ENCODE measurements at places on chromosomes 4 and X.
A peak's percentile ranks its signal among the peaks of the same experiment; 100 is the strongest.

DNA sequence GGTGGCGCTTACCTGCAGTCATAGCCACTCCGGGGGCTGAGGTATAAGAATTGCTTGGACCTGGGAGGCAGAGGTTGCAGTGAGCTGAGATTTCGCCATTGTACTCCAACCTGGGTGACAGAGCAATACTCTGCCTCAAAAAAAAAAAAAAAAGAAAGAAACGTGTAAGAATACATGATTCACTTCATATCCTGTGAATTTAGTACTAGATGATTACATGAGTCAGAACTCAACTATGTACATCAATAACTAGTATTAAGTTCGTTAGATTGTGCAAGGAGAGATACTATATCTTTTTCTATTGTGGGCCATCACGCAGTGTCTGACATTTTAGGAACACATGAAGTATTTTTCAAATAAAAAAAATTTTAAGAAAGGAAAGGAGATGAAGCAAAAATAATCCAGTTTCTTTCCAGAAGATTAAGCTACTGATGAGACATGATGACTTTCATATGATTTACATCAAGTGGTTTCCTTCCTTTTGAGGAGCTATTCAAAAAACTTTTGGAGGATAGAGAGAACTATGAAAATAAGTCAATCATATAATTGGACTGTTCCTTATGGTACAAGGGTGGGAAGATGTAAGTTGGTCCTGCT, 64.7 kb upstream of the EXOC1L start:
- ATAC-seq, result peak; percentile 61

DNA sequence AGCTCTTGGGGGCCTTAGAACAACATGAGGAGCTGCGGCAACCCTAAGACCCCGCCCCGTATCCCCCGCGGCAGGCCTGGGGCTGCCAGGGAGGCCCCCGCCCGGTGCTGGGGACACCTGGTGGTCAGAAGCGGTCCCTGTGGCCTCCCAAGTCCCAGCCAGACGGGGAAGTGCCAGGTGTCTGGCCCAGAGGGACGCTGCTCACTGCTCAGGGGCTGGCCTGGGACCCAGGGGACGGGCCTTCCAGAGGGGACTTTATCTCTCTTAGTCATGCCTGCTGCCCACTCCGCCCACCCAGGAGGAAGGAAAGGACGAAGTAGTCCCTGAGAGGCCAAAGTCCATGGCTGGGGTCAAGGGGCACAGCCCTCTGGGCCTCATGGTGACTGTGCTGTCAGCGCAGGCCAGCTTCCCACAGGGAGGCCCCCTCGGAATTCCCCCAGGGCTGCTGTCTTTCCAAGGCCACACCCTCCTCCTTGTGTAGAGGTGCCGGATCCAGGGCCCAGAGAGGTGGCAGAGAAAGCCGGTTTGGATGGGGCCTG, 31.0 kb upstream of the HTRA3 start:
- peak; percentile 1 for ATAC-seq

DNA sequence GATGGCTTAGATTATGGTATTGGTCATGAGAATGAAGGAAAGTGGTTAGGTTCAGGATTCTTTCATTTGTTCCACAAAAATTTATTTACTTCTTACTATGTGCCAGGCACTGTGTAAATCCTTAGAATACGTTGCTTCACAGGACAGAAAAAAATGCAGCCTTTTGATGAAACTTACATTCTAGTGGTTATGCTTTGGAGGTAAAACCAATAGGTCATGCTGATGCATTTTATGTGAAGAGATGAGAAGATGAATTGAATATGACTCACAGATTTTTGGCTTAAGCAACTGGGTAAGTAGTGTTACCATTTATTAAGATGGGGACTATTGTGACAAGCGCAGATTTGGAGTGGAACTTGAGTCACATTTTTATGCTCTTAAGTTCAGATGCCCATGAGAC, 165.3 kb downstream of the GLRA2 start:
- no peak for ATAC-seq

- ATAC-seq, result no peak
These were observed 28.4 kb downstream of the STBD1 start for GRCh38 chr4:76334885-76335284.

- no peak for ATAC-seq
These were observed 31.5 kb downstream of the F8 start for GRCh38 chrX:154991039-154991438.

DNA sequence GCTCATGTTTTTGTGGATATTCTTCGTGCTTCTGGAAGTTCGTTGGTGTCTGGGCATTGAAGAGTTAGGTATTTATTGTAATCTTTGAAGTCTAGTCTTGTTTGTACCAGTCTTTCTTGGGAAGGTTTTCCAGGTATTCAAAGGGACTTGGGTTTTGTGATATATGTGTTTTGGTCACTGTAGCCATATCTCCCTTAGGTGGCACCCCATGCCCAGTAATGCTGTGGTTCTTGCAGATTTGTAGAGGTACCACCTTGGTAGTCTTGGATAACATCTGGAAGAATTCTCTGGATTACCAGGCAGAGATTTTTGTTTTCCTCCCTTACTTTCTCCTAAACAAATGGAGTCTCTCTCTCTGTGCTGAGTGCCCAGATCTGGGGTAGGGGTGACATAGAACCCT, 184.1 kb downstream of the TEX13C start:
- no peak for ATAC-seq

DNA sequence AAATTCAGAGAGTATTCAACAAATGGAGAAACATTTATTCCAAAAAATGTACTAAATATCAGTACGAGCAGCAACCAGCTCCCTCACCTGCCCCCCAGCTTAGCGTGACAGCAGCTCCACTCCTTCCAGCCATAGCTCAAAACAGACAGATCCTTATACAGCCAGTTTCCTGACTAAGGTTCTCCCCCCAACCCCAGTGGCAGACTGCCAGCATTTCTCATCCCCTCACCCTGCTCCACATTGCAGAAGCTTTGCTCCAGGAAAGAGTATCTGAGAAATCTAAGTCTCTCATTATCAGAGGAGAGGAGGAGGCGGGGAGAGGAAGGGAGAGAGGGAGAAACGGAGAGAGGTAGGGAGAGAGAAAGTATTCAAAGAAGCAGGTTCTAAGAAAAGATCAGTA, 53.3 kb upstream of the PASD1 start:
- no peak for ATAC-seq

GRCh38 chrX:131861088-131861787, 161.9 kb upstream of the STK26 start:
- ATAC-seq, result no peak

- no peak for ATAC-seq
These were observed 4.2 kb downstream of the STAG2 start for GRCh38 chrX:123965712-123966111.

GRCh38 chr4:150082241-150082640, 4.0 kb downstream of the DCLK2 start:
- no peak for ATAC-seq

- ATAC-seq, result no peak
These were observed 595 bp downstream of the ENOX2 start for GRCh38 chrX:130902446-130902782.

DNA sequence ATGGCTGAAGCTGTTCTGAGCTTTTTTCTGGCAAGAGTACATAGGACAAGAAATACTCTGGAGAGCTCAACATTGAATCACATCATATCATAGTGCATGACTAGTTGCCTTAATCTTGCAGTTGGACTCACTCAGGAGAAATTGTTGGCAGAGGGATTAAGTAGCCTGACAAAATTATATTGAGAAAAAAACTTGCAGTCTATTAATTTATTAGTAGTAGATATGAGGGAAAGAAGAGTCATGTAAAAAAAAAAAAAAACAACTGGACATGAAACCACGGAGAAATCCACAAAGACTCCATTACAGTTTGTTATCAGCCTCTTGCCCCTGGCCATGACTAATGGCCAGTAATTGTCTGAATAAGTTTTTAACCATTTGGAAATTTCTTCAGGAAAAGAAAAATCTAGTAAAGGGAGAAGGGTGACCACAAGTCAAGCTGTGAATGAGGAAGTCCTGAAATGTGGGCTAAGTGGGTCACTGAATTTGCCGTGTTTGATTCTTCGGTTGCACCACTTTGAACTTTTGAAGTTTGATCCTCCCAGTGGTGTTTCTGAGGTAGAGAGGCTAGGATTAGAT, 45.6 kb downstream of the FHL1 start:
- ATAC-seq, result no peak

DNA sequence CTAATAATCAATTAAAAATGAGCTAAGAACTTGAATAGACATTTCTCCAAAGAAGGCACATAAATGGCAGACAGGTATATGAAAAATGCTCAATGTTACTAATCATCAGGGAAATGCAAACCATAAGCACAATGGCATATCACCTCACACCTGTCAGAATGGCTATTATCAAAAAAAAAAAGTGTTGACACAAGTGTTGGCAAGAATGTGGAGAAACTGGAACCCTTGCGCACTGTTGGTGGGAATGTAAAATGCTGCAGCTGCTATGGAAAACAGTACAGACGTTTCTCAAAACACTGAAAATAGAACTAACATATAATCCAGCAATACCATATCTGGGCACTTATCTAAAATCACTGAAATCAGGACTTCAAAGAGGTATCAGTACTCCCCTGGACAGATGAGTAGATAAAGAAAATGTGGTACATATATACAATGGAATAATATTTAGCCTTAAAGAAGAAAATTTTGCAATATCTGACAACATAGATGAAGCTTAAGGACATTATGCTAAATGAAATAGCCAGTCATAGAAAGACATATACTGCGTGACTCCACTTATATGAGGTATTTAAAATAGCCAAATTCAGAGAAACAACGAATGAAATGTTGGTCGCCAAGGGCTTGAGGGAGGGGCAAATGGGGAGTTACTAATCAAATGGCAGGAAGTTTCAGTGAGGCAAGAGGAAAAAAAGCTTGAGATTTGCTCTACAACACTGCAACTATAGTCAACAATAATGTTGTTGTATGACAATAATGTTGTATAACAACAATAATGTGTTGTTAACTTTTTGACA, 175.5 kb downstream of the WDFY3 start:
- ATAC-seq, result no peak

DNA sequence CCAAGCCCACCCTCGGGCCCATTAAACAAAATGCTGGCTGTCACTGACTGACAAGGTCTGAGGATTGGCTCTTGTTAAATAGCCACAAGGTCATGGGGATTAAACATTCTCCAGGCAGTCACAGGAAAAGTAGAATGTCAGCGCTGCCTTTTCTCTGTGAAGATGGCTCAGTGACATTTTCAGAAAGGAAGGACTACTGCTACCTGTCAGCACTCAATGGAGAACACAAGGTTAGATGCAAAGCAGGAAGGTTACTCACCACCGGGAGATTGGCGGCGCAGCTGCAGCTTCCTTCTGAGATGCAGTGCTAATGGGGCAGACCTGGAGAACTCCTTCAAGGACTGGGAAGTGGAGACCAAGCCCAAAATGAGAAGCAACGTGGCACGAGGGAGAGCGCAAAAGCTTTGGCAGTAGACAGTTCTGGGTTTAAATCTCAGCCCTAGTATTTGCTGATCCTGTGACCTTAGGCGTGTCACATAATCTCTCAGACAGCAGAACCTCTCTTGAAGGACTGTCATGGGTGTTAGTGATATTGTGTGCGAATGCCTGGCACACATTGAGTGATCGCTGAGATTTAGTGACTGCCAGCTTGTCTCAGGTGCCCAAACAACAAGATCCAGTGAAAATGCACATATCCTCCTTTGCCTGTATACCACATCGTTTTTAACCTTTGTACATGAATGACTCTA, 213.1 kb upstream of the BOD1L1 start:
- ATAC-seq, result no peak

GRCh38 chr4:42296196-42296595, 101.1 kb upstream of the SHISA3 start:
- ATAC-seq, result no peak

- no peak for ATAC-seq
These were observed 23.5 kb downstream of the KCNE5 start for GRCh38 chrX:109601486-109601885.

GRCh38 chrX:106959901-106960300, 39.7 kb downstream of the CLDN2 start:
- no peak for ATAC-seq

DNA sequence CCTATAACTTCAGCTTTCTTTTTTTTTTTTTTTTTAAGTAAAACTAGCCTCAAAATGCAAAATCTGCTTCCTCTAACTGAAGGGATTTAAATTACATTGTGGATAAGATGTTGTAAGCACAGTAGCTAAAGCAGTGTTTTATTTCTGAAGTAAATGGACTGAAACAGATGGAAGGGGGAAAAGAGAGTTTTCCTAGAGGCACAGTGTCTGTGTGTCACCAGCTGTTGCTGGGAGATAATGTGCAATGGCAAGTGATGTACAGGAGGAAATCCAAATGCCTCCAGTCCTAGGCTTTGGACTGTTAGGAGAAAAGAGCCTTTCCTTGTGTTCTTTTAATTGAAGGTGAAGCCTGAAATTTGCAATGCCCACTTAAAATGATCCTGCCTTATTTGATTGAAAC, 672.1 kb downstream of the GRXCR1 start:
- ATAC-seq, result no peak

DNA sequence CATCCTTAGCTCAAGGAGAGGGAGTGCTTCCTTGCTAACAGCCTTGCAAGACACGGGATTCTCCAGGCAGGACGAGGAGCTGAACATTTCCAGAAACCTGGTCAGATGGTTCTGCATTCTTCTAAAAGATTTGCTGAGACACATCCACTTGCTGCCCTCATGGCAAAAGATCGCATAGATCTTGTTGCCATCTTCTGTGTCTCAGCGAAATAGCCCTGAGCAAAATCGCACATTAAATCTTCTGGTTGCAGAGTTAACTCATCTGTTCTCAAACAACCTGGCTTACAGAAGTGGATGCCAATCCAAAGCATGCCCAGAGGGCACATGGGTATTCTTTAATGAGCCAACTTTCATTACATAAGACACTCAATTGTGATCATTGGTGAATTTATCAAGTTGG, 167.5 kb downstream of the PRKX start:
- no peak for ATAC-seq

DNA sequence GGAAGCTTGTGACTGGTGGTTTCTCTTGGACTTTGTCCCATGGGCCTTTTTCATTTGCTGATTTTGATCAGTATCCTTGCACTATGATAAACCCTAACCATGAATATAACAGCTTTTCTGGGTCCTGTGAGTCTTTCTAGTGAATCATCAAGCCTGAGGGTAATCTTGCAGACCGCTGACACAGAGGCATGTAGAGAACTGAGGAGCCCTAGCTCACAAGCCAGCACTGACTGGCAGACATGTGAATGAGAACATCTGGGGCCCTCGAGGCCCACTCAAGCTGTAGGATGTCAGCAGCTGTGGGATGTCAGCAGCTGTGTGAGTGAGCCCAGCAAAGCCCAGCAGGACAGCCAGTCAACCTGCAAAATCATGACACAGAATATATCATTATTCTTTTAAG, 36.7 kb downstream of the HMGB3 start:
- ATAC-seq, result no peak

Data from esophagus mucosa (tissue), 1 donor.